ENCODE measurements at places on chromosomes 7 and 10.

DNA sequence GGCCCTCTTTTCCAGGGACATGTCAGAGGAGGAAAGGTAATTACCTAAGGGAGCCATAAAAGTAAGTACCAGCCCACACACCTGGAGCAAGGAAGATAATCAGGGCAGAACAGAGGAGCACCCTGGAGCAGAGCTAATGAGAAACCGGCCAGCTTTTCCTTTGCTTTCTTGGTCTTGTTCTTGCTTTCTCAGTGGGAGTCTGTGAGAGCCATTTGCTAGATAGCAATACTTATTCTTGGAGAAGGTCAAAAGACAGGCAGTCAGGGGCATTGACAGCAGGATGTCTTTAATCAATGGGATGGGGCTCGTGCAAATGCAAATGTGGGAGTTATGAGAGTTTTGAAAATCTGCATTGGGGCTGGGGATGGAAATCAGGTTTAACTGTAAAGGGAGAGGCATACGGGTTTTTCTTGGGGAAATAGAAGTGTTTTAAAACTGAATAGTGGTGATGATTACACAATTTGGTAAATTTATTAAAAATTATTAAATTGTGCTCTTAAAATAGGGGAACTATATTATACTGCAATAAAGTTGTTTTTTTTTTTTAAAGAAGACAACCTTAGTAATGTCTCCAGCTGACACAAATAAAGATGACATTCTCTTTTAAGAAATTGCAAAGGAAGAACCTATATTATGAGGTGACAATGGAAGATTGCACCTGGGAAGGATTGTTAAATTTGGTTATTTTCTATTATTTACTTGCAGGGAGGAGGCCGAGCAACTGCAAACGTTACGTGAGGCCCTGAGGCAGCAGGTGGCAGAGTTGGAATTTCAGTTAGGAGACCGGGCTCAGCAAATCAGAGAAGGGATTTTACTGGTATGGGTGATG, 35.6 kb upstream of the PPP1R17 start:
- DNase-seq = no peak

- DNase-seq = no peak
Measured at GRCh38 chr7:112510001-112510742, 29.4 kb downstream of the LSMEM1 start.

GRCh38 chr7:75914169-75914654, 743 bp upstream of the POR start:
- no peak for DNase-seq

DNA sequence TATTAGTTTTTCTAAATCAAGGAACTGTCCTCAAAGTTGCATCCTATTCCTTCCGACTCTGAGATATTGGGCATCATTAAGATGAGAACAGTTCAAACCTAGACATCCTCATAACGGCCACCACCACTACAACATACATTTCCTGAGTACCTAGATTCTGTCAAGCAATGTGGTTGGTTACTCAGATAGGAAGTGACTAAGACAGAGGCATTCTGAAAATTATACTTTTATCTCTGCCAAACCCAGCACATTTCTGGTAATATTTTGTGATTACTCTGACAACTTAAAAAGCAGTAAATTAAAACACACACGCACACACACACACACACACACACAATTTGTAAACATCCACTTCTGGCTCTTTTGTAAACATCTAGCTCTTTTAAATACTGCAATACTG, 291.2 kb upstream of the MEOX2 start:
- DNase-seq = no peak

DNA sequence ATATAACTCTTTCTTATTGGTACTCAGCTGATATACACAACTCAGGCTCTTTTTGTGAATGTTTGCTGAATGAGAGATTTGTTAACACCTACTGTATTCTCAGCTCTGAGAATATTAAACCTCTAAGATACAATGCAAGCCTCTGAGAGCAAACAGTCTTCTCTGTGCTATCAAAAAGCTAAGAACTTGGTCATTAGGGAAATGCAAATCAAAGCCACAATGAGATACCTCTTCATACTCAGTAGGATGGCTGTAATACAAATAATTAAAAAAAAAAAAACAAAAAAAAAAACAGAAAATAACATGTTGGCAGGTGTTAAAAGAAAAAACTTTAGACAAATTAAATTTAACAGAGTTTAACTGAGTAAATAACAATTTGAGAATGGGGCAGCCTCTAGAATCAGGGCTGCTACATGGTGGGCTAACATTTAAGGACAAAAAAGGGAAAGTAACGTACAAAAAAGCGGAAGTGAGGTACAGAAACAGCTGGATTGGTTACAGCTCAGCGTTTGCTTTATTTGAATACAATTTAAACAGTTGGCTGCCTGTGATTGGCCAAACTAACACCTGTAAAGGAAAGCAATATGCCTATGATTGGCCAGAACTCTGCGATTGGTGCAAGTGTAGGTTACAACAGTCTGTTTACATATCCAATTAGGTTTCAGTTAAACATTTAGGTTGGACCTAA, 14.8 kb upstream of the MTURN start:
- DNase-seq = no peak

- peak; percentile 90 for DNase-seq
Measured at GRCh38 chr10:14259696-14260566, 70.8 kb downstream of the FRMD4A start.

DNA sequence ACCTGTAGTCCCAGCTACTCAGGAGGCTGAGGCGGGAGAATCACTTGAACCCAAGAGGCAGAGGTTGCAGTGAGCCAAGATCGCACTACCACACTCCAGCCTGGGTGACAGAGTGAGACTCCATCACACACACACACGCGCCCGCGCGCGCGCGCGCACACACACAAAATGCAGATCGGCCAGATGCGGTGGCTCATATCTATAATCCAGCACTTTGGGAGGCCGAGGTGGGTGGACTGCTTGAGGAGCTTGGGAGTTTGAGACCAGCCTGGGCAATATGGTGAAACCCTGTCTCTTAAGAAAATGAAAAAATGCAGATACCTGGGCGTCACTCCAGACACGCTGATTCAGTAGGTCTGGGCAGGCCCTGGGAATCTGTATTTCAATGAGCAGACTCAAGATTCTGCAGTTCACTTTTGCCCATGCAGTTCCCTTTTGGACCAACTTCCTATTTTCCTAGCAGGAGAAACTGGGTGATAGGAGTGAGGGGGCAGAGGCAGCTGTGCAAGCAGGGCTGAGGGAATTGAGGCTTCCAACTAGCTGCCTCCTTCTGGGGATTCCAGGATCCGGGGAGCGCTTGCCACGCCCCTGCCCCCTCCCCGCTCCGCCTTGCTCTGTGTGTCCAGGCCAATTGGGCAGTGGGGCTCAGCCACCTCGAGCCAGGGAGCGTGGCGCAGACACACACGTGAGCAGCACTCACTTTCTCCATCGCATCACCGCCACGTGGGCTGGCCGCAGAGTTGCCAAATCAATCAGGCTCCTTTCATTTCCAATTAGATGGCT, 173.6 kb downstream of the SH3PXD2A start:
- DNase-seq = no peak

- DNase-seq = no peak
Measured at GRCh38 chr7:158030566-158030965, 557.1 kb downstream of the PTPRN2 start.

DNA sequence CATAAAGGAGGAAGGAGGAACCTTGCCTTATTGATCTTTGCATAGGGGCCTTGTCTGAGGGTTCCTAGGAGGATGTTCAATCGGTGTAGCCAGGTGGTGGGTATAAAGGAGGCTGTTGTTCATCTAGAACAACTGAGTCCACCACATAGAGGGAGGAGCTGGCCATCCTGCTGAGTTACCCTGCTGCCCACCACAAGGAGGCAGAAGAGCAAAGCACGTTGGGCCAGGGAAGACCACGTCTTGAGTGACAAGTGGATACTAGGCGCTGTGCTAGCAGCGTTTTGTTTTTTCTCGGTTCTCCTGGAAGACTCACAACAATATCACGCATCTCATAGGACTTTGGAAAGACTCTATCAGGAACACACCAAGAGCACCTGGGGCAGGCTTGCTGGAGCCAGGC, 20.0 kb downstream of the FOXI2 start:
- DNase-seq = no peak

- no peak for DNase-seq
Measured at GRCh38 chr10:514137-514671, 175.3 kb downstream of the DIP2C start.

DNA sequence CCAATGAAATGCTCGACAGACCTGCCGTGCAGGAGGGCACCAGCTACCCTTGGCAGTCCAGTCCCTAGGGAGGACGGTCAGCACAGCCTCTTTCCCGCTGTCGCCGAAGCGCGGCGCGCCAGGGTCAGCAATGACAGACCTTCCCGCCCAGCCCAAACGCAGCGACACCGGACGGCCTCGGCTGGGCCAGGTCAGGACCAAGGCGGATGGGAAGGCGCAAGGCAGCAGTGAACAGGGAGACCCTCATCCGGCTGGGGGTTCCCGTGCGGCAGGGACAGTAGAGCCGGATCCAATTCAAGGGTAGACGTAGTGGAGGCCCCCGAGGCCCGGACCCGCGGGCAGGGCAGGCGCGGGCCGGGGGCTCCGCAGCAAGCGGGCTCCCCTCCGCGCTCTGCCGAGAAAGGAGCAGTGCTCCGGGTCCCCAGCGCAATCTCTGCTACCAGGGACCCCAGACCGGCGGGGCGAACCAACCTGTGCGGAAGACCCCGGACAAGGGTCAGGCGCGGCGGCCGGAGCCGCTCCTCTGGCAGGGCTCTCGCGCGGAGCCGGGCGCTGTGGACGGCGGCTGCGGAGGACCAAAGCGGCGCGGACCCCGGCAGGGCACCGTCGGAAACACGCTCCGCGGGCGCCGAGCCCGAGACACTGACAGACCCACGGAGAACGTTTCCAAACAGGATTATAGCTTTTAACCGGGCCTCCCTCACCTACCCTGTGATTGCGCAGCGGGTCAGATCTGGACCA, at the start of gene SEC31B:
Gene SEC31B, minus strand, starts transcription at position 551 of the 741 bp plus-strand sequence. CDS start 2,909 bp downstream, outside the sequence.
- no peak for DNase-seq

DNA sequence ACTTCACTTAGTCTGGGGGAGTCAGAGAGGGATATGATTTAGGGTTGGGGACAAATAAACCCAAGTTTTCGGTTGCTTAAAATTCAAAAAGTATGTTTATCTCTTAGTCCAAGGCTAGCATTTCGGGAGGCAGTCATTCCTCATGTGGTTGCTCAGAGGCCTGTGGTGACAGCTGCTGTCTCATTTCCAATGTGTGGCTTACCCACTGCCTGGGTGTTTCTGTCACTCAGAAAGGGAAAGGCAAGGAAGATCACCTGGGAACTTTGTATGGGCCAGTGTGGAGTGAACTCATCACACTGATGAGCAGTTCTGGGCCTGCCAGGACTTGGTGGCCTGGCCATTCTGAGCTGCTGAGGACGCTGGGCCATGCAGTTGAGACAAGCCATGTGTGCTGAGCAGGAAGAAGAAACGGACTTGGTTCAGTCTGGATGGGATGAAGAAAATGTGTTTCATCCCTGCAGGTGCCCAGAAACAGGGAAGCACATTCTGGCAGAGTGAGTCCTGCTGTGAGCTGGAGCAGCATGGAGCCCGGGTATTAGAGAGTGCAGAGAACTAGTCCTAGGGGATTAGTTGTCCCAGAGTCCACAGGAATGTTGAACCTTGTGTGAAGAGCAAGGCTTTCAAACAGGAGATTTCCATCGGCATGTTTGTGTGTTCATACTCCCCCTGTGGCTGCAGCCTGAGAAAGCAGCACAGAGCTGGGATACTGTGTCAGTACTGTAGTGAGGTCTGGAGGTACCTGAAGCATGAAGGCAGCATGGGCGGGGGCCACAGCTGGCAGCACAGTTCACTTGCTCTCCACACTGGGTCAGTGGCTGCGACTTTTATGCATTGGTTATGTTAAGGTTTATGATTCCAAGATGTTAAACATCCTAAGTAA, 211.1 kb upstream of the IGFBP3 start:
- no peak for DNase-seq

DNA sequence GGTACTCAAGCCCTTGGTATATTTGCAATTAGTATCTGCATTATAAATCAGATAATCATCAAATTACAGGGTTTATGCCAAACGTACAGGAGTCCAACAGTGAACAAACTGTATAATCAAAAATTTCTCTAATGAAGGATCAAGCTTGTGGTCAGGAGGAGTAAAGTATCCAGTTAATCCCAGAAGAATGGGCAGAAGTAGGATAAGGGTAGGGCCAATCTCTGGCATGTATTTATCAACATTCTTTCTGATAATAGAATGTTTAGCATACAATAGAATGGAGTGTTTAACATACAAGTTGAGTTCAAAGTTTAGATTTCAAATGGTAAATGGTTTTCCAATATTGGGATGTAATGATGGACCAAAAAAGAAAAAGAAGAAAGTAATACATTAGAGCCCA, 103.0 kb downstream of the CALD1 start:
- DNase-seq = no peak

- DNase-seq = no peak
Measured at GRCh38 chr10:117240621-117241529, at the start of gene SLC18A2. Gene SLC18A2 (plus strand): TSS chr10:117241114. CDS start chr10:117241694, 580 bp downstream.

GRCh38 chr7:24284699-24285506, 913 bp downstream of the NPY start:
- no peak for DNase-seq

DNA sequence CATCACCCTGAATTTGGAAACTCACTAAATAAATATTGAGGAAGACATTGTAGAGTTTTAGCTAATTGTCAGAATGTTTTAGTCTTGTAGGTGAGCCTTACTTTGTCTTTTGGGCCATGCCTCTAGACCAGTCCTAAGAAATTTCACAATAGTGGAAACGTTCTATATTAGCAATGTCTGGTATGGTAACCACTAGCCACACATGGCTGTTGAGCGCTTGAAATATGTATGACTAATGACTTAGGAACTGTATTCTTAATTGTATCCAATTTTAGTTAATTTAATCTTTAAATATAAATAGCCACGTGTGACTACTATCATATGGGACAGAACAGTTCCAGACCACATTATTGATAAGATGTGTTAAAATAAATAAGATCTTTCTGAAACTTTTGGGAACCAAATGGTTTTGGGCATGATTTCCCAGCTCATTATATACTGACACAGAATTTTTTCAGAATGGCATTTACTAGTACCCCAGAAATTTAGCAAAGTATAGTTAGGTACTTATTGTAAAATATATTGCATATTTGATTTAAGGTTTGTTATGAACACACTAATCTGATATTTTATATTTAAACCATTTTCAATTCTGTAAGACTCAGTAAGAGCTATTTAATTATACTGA, 95.0 kb downstream of the VPS50 start:
- no peak for DNase-seq

- DNase-seq = no peak
Measured at GRCh38 chr10:103838070-103838395, 17.3 kb downstream of the SH3PXD2A start.

GRCh38 chr7:50207251-50207564, 97.3 kb upstream of the IKZF1 start:
- peak; percentile 78 for DNase-seq

DNA sequence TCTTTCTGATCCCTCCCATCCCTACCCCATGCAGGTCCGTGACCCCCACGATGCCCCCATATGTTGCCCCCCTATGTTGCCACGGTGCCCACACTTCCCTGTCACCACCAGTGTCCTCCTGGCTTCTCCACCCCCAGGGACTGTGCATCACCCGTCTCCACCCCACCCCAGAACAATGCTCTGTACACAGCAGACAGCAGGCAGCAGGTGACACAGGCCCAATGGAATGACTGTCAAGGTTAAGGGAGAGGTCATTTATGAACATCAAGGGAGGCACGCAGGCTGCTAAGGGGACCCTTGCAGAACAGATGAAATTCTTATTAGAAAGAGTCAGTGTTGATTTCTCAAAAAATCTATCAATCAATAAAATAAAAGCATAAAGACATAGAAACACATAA, 71.5 kb downstream of the PARP12 start:
- no peak for DNase-seq

GRCh38 chr7:17599733-17600339, 301.4 kb downstream of the AHR start:
- DNase-seq = no peak

Data from osteocyte (in vitro differentiated cells).